Activated CD8-positive, alpha-beta memory T cell treated with anti-CD3 and anti-CD28 coated beads for 1 hour (primary cell): ENCODE measurements at places on chromosomes 1 and 21.

DNA sequence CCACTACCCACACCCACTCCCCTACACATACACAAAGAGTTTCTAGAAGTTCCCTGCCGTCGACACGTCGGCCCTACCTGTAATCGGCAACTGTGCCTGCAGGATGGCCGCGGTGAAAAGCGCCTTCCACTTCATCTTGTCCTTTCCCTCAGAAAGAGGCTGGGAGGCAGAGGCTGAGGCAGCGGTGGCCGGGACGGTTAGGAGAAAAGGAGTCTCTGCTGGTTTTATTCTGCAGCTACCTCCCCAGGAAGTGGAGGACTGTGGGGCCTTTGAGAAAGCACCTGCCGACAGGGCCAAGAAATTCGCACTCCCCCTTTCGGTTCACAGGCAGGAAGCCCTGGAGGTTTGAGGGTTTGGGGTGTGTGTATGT is at the start of gene CD247:
Gene CD247 (minus strand): TSS at position 199 of the 370 bp plus-strand sequence. CDS start 64 bp downstream, at position 135.
- DNase-seq = peak; percentile 58

GRCh38 chr1:118223426-118223825 is 38.4 kb upstream of the SPAG17 start:
- DNase-seq = no peak

GRCh38 chr1:202230939-202231645 is 37.5 kb downstream of the LGR6 start:
- DNase-seq = no peak

DNA sequence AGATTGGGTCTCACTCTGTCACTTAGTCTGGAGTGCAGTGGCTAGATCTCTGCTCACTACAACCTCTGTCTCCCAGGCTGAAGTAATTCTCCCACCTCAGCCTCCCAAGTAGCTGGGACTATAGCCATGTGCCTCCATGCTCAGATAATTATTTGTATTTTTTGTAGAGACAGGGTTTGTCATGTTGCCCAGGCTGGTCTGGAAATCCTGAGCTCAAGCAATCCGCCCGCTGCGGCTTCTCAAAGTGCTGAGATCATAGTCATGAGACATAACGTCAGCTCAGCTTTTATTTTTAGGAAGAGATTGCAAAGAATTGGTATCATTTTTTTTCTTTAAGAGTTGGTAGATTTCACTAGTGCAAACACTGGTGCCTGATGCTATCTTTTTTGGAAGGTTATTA is 244.9 kb downstream of the DSCAM start:
- no peak for DNase-seq

GRCh38 chr1:177669161-177669560 is 300.7 kb downstream of the SEC16B start:
- no peak for DNase-seq

DNA sequence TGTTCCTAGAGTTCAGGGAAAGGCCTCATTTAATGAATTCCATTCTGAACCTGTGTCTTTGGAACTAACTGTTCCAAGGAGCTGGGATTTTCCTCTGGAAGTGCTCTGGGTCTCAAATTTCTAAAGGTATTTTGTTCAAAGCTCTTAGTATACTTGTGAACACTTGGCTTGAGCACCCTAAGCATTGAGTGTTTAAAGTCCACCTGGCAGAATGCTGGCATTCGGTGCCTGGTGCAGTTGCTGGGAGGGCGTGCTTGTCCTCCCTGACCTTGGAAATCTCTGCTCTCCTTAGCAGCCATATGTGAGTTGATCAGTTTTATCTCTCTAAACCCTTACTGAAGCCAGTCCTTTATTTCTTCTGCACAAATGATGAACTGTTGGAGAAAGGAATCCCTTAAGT is 3.0 kb downstream of the MTARC2 start:
- no peak for DNase-seq

- no peak for DNase-seq
These were observed 156.2 kb downstream of the RHOU start for GRCh38 chr1:228891272-228892034.

- no peak for DNase-seq
These were observed 545.6 kb downstream of the AJAP1 start for GRCh38 chr1:5200006-5200405.

GRCh38 chr1:39635205-39635870 is 4.1 kb downstream of the HEYL start:
- DNase-seq = no peak

- no peak for DNase-seq
These were observed 308.0 kb upstream of the B3GALT2 start for GRCh38 chr1:193494368-193494767.

DNA sequence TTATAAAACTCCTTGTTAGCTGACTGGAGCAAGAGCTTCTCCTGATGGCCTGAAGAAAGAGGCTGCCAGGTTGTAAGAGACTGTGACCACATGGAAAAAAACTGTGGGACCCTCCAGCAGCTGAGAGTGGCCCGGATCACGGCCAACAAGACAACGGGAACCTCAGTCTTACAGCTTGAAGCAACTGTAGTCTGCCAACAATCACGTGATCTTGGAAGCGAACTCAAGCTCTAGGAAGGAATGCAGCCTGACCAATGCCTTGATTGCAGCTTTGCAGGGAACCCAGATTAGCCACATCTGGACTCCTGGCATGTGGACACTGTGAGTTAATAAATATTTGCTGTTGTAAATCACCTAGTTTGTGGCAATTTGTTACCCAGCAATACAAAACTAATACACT is 442.6 kb upstream of the PRMT6 start:
- DNase-seq = no peak

DNA sequence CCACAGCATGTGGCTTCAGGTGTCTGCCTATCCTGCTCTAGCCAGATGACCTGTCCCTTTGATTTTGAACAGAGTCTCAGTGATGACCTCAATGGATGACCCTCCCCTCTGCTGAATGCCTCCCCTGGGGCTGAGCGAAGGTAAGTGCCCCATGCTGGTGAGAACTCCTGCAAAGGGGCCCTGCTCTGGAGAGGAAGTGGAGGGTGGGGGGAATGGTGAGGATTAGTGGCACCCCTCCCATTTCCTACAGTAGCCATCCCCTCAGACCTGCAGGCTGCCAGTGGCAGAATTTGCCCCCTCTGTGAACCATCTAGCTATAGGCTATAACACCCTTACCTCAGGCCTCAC is 3.7 kb upstream of the PMVK start:
- DNase-seq = no peak

DNA sequence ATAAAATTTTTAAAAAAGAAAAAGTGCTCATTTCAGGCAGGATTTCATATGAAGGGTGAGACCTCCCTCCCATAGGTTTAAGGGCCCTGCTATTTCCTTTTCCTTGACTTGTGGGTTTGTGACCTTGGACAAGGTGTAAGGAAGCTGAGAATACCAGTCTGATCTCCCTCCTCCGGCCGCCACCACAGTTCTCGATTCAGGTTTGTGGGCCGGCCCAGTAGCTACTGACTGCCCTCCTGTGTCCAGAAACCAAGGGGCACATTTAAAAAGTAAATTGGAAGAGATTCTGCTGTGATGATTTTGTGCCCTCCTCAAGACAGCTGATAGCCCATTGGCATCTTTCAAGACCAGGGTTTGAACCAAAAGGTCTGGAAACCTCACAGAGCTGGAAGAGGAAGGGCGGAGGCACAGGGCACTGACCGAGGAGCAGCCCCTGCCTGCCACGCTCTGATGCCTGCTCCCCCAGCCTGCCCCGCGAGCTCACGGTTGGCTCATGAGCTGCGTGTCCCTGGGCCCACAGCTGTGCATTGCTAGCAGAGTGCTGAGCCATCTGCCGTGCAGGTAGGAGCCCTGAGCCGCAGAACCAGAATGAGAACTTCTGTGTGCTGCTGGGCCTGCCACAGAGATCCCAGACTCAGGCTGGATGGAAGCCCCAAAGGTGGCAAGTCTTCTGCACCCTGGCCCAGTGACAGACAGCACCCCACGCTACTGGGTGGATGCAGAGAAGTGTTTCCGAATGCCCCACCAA is 348.7 kb downstream of the NPHP4 start:
- DNase-seq = no peak

DNA sequence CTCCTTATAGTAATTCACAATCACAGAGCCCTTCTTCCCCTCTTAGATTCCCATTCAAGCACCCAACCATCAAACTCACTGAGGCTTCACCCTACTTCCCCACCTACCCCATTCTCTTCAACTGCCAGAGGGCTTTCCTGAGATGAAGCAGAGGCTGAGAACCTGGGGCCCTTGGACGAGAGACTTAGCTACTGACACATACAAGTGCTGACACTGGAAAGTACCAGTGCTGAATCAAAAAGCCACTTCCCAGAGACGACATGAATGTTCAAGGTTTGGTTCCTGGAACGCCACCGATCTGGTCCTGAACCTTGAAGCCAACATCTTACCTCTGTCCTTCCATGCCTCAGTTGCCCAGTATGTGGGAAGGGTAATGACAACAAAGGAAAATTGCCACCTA is 16.6 kb upstream of the RAP1A start:
- DNase-seq = no peak

DNA sequence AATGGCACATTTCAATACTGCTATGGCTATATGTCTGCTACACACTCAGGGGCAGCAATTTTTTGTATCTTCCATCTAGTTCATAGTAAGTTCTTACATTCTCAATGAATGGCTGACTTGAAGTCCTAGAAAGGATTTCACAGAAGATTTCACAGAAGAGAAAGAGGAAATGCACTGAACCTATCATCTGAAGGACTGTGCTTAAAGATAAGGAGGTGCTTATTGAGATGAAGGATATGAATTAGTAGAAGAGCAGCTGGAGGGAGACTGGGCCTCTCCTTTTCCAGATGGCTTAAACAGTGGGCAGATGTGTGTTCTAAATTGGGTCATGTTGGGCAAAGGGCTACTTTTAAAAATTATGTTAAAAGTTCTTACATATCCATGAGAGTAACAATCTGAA is 14.6 kb downstream of the ADAR start:
- no peak for DNase-seq

DNA sequence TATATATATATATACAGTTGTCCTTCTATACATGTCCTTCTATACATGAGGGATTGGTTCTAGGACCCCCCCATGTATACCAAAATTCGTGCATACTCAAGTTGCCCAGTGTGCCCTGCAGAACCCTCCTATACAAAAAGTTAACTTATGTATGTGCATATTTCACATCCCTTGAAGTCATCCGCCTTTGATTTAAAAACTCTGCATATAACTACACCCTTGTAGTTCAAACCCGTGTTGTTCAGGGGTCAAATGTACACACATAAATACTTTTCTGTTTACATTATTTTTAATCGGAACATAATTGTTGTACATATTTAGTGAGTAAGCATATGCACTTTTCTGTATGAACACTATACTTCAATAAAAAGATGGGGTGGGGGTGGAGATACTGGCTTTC is 7.7 kb upstream of the ABL2 start:
- DNase-seq = no peak

DNA sequence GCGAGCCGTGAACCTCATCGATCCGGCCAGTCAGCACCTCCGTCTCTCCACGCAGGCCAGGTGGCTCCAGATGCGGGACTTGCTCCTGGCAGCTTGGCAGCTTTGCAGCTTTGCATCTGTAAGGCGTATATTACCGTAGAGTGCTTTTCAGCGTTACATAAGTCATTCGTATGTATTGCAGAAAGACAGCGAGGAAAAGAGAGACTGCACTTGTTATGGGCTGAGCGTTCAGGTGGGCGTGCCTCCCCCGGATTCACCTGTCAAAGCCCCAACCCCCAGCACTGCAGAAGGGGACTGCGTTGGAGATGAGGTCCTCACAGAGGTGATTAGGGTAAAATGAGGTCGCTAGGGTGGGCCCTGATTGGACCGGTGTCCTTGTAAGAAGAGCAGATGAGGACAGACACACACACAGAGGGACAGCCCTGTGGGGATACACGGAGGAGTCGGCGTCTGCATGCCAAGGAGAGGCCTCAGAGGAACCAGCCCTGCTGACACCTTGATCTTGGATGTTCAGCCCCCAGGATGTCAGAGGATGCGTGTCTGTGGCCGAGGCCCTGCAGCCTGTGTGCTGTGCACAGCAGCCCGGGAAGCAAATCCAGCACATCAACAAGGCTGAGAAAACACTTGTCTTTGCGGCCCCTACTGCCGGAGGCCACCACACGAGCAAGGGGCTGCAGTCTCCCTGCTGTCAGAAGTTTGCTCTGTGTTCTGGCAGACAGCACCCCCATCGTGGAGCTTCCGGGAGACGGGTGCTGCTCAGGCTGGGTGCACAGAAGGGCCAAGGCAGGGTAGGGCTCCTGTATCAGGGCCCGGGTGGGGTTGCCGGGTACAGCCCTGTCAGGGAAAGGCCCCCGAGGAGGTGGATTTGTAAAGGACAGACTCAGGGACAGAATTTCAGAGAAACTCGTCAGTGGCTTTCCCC is 10.9 kb upstream of the AGPAT3 start:
- no peak for DNase-seq

DNA sequence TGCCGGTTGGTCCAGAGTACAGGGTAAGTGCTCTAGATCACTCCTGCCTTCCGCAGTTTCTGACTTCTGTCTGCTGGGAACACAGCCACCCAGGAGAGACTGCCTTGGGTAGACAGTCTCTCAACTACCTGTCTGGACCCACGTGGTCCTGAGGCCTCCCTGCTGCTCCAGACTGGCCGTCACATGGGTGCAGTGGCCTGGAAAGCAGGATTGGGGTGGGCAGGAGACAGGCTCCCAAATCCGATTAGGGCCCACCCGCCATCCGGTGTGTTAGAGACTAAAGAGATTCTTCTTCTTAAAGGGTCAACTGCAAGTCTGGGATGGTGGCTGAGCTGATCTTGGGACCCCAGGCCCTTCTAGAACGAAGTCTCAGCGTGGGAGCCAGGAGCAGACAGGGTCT is 105.5 kb downstream of the EBNA1BP2 start:
- no peak for DNase-seq

- DNase-seq = no peak
These were observed 48.9 kb downstream of the AHDC1 start for GRCh38 chr1:27554759-27555699.

GRCh38 chr1:13662493-13662892 is 37.5 kb upstream of the PRDM2 start:
- no peak for DNase-seq

DNA sequence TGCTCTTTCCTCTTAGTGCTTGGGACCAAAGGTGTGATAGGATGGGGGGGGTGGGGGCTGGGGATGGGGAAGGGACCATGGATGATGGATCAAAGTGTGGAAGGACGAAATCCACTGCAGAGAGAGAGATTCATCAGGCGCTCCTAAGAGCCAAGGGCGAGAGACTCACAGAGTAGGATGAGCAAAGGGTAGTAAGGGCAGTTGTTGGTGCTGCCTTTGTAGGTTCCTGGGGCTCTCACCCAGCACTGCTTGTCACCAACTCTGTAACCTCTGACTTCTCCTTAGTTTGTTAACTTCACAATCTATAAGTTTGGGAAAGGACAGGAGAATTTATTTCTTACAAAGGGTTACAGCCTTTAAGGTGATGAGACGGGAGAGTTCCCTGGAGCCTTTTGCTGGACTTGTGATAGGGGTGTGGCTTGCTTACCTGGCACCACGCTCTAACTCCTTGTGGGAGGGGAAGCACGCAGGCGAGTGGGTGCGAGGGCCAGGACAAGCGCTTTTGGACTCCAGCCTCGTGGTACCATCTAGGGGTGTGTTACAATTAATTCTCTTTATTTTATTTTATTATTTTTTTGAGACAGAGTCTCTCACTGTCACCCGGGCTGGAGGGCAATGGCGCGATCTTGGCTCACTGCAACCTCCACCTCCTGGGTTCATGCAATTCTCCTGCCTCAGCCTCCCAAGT is 1.6 kb upstream of the PDXK start:
- no peak for DNase-seq
